A549 treated with RU486 at 1 μM for 4 hours (cell line): ENCODE measurements at places on chromosomes 5 and 9. TPM values are rescaled to one million over a fixed set of nuclear protein-coding genes. Genes with fewer than 3 reads are reported as not detected.

PCDHGA9 gene
- 0.03 to 0.05 TPM (median 0.04 TPM) in 3 of 5 replicates, not detected in the others for total RNA-seq

GABRA1 gene
- total RNA-seq = not detected in 5 replicates

IDNK gene
- total RNA-seq = 4.4 to 7.8 TPM (median 6.5 TPM) in 5 replicates

POLE3 gene
- 104 to 127 TPM (median 112 TPM) in 5 replicates for total RNA-seq

HACD4 gene
- 0.53 to 1.2 TPM (median 1.0 TPM) in 5 replicates for total RNA-seq
